CD4-positive, alpha-beta T cell (primary cell): ENCODE measurements at places on chromosomes 7 and 10. TPM values are rescaled to one million over a fixed set of nuclear protein-coding genes. Genes with fewer than 3 reads are reported as not detected.

DNA sequence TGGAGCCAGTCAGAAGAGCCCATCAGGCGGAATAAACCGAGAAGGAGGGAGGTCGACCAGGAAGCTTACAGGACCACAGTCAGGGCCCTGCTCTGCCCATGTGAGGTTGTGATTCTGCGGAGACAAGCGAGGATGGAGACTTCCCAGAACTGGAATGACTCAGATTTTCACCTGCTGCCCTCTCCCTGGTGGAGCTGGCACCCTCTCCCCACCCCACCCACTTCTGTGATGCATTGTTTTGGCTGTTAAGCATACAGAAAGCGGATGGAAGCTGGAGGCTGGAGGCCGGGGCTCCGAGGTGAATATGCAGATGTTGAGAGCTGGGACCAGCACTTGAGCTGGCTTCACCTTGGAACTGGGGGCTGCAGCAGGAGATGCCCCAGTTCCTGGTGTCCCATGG is 57.4 kb downstream of the NPTX2 start:
- H3K27ac ChIP-seq = no peak overlapping the region
- H3K4me1 ChIP-seq = no peaks in the 10 kb centered on the region
- no peaks in the 10 kb centered on the region for H3K27me3 ChIP-seq

- H3K4me1 ChIP-seq = peaks cover 100% of the 10 kb centered on the region
- no peak for DNase-seq
- H3K4me3 ChIP-seq = peak overlapping the region; percentile 37
- H3K36me3 ChIP-seq = peaks cover 48% of the 10 kb centered on the region
Measured at GRCh38 chr10:80487421-80487785, 33.3 kb downstream of the TSPAN14 start.

DNA sequence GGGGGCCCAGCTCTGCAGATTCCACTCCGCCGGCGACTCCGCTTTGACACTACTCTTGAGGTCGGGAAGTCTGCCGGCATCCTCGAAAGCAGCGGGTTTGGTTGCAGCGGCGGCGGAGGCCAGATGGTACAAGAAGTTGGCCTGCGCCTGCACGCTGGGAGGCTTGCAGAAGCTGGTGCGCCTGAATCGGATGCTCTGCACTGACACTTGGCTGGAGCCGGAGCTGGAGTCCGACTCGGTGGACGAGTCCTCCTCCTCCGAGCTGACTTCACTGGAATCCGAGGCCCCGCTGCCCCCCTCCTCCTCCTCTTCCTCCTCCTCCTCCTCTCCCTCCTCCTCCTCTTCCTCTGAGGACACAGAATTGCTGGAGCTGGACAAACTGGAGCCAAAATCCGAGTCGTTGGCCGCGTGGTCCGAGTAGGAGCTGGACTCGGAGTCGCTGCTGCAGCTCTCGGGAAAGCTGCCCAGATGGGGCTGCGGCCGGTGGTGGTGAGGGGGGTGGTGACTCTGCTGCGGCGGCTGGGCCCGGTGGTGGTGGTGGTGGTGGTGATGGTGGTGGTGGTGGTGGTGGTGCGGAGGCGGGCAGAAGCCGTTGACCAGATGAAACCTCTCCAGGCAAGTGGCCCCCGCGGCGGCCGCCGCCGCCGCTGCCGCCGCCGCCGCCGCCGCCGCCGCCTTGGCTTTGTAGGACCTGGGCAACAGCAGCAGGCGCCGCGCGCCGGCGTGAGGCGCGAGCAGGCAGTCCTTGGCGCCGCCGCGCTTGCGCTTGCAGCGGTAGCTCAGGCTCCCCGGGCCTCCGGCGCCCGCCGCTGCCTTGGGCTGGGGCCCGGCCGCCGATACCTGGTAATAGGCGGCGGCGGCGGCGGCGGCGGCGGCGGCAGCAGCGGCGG is 9.0 kb downstream of the SKIDA1 start:
- peak; percentile 43 for DNase-seq
- peak overlapping the region; percentile 39 for H3K4me3 ChIP-seq
- no peaks in the 10 kb centered on the region for H3K36me3 ChIP-seq

DNA sequence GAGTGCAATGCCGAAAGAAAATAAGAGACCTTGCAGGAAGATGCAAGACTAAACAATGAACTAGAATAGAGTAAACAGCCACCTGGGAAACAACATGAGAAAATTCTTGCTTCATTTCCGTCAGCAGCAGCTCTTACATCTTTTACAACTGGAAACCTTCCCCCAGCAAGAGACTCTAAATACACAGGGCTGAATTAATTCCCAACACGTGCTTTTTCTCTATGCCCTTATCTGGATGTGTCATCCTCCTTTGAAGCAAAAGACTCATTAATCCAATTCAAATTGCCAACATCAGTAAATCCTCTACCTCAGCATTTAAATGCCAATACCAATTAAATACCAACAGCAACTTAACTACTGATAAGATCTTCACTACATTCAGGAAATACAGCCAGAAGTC is 99.0 kb upstream of the PDE1C start:
- no peak for DNase-seq
- no peaks in the 10 kb centered on the region for H3K27me3 ChIP-seq

DNA sequence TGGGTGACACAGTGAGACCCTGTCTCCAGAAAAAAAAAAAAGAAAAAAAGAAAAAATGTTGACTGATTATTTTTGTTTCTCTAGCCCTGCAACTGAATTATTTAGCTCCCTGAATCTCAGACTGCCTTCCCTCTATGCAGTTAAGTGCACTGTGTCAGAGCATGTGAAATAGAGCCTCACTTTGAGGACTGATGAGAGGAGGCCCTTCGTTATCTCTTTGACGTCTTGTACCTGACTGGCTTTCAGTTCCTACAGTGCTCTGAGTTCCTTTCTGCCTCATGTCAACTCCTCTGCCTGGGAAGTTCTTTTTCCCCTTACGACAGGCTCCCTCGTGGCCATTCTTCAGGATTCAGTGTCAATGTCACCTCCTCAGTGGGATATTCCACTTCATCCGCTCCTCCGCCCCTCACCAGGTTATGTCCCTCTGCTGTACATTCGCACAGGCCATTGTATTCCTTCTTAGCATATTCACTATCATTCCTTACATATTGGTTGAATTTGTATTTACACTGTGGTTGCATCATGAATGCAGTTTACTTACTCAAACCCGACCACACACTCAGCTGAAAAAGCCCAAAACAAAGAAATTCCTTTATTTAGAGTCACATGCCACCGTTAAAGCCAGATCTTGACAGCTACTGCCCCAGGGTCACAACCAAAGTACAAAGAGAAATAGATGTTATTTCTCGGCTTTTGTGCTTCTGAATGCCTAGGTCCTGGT is 18.1 kb upstream of the CAMK2G start:
- no peak overlapping the region for H3K4me3 ChIP-seq
- H3K36me3 ChIP-seq = no peaks in the 10 kb centered on the region
- DNase-seq = no peak
- H3K27me3 ChIP-seq = no peaks in the 10 kb centered on the region
- no peaks in the 10 kb centered on the region for H3K4me1 ChIP-seq
- no peak overlapping the region for H3K27ac ChIP-seq

DNA sequence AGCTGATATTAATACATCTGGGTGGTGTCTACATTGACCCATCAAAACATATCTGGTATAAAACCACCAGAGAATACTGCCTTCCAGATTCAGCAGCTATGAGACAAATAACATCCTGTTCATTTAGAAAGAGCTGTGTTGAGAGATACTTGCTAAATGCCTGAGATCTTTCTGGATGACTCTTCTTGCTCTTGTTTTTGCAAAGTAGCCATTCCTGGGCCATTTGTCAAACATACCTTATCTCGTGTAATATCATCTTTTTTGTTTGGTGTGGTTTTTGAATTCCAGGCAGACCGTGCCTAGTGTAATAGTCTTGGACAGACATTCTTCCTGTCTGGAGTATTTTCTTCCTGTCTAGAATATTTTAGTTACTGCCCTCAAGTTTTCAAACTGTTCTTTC is 74.7 kb upstream of the PRR15 start:
- H3K27ac ChIP-seq = no peak overlapping the region
- no peak for DNase-seq
- no peaks in the 10 kb centered on the region for H3K4me1 ChIP-seq
- H3K36me3 ChIP-seq = no peaks in the 10 kb centered on the region
- H3K27me3 ChIP-seq = no peaks in the 10 kb centered on the region

DNA sequence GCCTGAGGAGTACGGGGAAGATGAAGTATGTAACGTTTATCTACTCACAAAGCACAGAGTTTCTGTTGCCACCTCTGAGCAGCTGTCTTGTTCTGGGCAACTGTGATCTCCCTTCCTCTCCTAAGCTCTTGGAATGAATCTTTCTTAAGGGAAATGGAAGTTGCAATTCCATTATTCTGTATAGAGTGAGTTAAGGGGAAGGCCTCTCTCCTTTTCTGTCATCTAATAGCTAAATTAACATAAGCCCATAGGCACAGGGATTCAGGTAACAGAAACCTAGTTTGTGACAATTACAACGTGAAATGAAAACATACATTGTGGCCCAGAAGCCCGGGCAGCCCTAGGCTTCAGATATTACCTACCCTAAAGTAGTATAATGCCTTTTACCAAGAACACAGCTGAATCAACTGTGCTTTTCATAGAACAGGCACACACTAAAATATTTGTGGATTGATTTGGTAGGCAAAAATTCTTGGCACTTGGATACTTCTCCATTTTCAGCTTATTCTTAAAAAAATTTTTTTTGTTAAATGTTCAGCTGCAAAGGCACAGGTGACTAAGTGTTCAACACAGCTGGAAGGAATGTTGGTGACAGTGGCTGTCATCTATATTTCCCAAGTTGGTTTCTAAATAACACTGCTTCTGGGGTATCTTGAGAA is 3.8 kb upstream of the PDCD4 start:
- no peaks in the 10 kb centered on the region for H3K27me3 ChIP-seq
- H3K36me3 ChIP-seq = no peaks in the 10 kb centered on the region
- H3K27ac ChIP-seq = peak overlapping the region; percentile 71
- H3K4me3 ChIP-seq = no peak overlapping the region
- H3K4me1 ChIP-seq = peaks cover 83% of the 10 kb centered on the region

DNA sequence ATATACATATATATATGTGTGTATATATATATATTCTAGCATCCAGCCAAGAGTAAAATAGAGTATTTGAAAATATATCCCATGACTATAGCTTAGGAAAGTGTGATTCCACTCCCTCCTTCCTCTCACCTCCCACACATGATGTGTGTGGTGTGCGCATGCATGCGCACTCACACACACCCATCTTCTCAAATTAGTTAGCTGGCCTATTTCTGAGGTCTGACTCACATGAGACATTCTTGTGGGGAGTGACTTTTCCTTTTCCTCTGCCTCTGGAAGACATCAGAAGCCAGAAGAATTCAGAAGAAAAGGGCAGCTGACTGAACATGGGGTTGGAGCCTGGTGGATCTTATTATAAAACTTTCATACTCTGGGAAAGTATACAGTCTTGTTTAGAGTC is 793.5 kb upstream of the ZNF722 start:
- no peak overlapping the region for H3K27ac ChIP-seq
- no peak for DNase-seq
- H3K4me1 ChIP-seq = no peaks in the 10 kb centered on the region
- H3K36me3 ChIP-seq = no peaks in the 10 kb centered on the region
- no peak overlapping the region for H3K4me3 ChIP-seq

NUTM2B gene
- total RNA-seq = 0.34 TPM

SCART1 gene
- 5.2 TPM for total RNA-seq

OR6V1 gene
- total RNA-seq = not detected

LIPF gene
- not detected for total RNA-seq
